ENCODE measurements at places on chromosomes 3 and 15. TPM values are rescaled to one million over a fixed set of nuclear protein-coding genes. Genes with fewer than 3 reads are reported as not detected.

- no peaks in the 10 kb centered on the region for H3K27me3 ChIP-seq
- H3K36me3 ChIP-seq, result no peaks in the 10 kb centered on the region
- no peak overlapping the region for H3K27ac ChIP-seq
- no peak overlapping the region for H3K4me3 ChIP-seq
Observed at GRCh38 chr3:46293035-46293724, 50.9 kb downstream of the CCR3 start.

GRCh38 chr3:124048967-124049798 lies 57.3 kb upstream of the ROPN1 start:
- no peaks in the 10 kb centered on the region for H3K36me3 ChIP-seq
- H3K27me3 ChIP-seq, result no peaks in the 10 kb centered on the region
- no peak overlapping the region for H3K27ac ChIP-seq
- H3K4me3 ChIP-seq, result no peak overlapping the region
- H3K4me1 ChIP-seq, result no peaks in the 10 kb centered on the region

DNAH1 gene
- total RNA-seq, result 16.1 TPM

- H3K27me3 ChIP-seq, result no peaks in the 10 kb centered on the region
- H3K36me3 ChIP-seq, result no peaks in the 10 kb centered on the region
- DNase-seq, result no peak
- no peak overlapping the region for H3K27ac ChIP-seq
- peaks cover 4% of the 10 kb centered on the region for H3K4me1 ChIP-seq
Observed at GRCh38 chr3:177731644-177732268, 534.5 kb upstream of the TBL1XR1 start.

C3orf49 gene
- not detected for total RNA-seq

MORC1 gene
- total RNA-seq, result not detected

Data from uterus (tissue), 4 donors.